ENCODE measurements at places on chromosomes 1 and 21.

- DNase-seq = no peak
Observed at GRCh38 chr1:172680244-172680643, 21.3 kb downstream of the FASLG start.

DNA sequence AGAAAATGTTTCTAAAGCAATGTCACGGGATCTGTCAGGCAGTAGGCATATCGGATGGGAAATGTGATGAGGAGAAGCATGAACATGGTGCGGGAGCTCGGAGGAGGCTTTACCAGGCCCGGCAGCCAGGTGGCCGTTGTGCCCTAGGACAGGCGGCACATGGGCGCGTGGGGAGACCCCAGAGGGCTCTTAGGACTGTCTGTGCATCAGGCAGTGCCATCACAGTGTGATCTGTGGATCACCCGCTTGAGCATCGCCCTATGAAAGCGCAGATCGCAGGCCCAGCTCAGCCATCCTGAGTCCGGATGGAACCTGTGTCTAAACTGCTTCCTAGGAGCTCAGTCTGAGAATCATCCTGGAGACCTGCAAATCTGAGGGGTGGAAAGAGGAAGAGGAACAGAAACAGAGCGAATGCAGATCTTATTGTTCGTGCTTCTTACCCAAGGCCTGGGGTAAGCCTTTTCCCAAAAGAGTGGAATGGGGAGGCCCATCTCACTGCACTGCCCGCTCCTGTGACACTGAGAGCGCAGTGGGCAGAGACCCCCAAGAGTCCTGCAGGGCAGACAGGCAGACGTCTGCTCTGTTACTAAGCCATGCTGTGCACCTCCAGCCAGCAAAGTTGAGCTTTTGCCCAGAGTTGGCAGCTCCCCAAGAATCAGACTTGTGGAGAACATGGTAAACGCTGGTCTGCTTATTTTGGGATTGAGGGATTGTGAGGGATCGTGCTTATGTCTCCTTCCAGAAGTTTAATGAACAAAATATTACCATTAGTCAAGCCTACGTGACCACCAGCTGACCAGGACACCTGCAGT, 251.0 kb downstream of the RHOU start:
- DNase-seq = no peak

- no peak for DNase-seq
Observed at GRCh38 chr1:44407430-44408211, 2.6 kb downstream of the RNF220 start.

GRCh38 chr1:179206812-179207211, 22.7 kb downstream of the ABL2 start:
- no peak for DNase-seq

- DNase-seq = no peak
Observed at GRCh38 chr1:159123587-159123986, 47.0 kb upstream of the AIM2 start.

DNA sequence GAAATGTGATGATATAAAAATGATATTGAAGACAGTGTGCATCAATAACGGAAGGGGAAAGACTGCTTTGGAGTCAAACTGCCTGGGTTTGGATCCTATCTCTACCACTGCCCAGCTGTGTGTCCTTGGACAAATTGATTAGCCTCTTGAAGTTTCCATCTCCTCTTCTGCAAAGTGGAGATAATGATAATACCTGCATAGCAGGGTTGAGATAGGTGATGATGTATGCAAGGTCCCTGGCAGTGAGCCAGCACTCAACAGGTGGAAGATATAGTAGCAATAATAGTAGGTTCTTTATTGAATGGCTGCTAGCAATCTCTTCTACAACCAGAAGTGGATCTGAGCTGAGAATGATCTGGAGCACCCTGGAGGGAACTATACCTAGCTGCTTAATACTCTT, 166.7 kb downstream of the MIS18A start:
- DNase-seq = no peak

DNA sequence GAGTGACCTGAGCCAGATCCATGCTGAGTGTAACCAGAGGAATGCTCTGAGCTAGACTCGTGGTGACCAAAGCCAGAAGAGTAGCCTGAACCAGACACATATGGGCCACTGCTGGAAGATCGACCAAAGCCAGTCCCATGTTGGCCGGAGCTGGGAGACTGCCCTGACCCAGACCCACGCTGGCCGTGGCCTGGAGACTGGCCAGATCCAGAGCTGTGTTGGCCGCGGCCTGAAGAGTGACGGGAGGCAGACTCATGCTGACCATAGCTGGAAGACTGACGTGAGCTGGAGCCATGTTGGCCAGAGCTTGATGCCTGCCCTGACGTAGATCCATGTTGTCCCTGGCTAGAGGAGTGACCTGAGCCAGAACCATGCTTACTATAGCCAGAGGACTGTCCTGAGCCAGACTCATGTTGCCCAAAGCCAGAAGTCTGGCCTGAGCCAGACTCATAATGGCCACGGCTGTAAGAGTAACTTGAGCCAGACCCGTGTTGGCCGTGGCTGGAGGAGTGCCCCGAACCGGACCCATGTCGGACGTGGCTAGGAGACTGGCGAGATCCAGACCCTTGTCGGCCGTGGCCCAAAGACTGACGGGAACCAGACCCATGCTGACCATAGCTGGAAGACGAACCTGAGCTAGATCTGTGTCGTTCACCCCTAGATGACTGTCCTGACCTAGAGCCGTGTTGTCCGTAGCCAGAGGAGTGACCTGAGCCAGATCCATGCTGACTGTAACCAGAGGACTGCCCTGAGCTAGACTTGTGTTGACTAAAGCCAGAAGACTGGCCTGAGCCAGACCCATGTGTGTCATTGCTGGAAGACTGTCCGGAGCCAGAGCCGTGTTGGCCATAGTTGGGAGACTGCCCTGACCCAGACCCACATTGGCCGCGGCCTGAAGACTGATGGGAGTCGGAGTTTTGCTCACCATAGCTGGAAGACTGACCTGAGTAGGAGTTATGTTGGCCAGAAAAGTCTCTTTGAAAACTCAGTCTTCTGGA, 3.5 kb downstream of the HRNR start:
- DNase-seq = no peak

GRCh38 chr1:221626041-221626440, 115.8 kb downstream of the DUSP10 start:
- DNase-seq = no peak

GRCh38 chr1:155323729-155324036, 3.0 kb downstream of the RUSC1 start:
- peak; percentile 92 for DNase-seq

DNA sequence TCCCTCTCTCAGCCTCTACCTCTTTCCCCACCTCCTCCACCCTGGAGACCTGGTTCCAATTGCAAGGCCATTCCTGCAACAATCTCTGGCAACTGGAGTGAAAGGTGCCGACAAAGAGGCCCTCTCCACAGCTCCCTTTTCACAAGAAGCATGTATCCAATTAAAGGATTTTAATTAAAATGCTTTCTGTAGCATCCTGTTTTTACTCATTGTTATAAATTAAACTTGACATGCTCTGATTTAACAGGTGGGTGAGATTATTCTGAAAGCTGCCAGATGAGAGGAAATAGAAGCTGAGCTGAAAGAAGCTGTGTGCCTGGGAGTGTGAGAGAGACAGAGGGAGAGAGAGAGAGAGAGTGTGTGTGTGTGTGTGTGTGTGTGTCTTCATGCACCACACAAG, 160.5 kb downstream of the TBX15 start:
- DNase-seq = no peak

- DNase-seq = no peak
Observed at GRCh38 chr1:3536420-3537195, 74.7 kb downstream of the MEGF6 start.

DNA sequence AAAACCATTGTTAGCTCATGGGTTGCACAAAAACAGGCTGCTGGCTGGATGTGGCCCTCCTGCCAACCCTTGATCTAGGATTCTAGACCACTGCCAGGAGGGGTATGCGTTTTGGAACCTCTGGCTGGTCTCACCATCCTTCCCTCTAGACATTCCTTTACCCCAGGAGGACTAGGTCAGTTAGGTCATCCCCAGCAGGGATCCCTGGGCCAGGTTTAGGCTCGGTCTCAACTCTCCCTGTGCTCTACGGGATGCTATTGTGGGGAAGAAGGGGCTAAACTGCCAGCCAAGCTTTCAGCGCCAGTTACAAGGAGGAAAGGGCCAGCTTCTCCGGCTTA, 22.7 kb downstream of the SLC2A1 start:
- no peak for DNase-seq

GRCh38 chr1:218656301-218657037, 311.3 kb downstream of the TGFB2 start:
- DNase-seq = no peak

DNA sequence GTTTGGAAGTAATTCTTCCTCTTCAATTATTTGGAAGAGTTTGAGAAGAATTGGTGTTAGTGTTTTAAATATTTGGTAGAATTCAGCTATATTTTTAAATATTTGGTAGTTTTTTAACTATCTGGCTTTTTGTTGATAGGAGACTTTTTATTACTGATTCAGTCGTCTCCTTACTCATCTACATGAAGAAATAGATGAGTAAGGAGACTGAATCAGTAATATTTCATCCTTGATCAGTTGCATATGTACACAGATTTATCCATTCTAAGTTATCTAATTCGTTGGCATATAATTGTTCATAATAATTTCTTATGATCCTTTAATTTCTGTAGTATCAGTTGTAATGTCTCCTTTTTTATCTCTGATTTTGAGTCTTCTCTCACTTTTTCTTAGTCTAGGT, 224.1 kb downstream of the GPR52 start:
- DNase-seq = no peak

DNA sequence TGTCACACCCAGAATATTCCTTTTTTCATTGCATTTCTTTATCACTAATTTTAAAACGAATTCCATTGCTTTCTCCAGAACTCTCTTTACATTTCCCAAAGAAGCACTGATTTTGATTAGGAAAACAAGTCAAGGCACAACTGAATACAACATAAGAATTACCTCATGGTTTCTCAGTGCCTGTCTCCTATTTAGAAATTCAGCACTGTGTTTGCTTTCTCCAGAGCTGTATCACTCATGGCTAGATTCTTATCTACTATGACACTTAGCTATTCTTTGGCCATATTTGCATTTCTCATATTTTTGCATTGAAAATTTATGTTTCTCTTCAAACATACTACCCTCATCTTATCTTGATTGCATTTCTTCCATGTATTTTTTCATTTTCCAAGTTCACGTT, 1402.0 kb downstream of the MRPL39 start:
- no peak for DNase-seq

- DNase-seq = no peak
Observed at GRCh38 chr1:221418346-221418745, 323.5 kb downstream of the DUSP10 start.

- DNase-seq = no peak
Observed at GRCh38 chr1:61093525-61094137, 11.3 kb downstream of the NFIA start.

DNA sequence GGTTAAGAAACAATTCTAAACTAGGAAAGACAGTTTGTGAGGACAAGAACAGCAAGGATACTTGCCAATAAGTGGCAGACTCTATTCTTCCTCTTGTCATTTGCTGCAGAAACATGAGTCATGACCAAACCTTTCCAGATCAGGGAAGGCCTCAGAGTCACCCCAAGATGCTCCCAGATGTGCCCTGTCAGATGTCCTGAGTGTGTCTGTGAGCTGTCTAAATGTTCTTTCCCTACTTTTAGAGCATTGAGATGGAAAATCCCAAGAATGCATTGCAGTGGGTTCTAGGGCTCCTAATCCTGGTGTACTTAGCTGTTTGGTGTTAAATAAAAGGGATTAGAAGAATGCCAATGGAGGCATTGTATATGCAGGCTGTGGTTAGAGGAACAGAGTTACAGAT, 57.5 kb upstream of the KIAA0040 start:
- DNase-seq = no peak

DNA sequence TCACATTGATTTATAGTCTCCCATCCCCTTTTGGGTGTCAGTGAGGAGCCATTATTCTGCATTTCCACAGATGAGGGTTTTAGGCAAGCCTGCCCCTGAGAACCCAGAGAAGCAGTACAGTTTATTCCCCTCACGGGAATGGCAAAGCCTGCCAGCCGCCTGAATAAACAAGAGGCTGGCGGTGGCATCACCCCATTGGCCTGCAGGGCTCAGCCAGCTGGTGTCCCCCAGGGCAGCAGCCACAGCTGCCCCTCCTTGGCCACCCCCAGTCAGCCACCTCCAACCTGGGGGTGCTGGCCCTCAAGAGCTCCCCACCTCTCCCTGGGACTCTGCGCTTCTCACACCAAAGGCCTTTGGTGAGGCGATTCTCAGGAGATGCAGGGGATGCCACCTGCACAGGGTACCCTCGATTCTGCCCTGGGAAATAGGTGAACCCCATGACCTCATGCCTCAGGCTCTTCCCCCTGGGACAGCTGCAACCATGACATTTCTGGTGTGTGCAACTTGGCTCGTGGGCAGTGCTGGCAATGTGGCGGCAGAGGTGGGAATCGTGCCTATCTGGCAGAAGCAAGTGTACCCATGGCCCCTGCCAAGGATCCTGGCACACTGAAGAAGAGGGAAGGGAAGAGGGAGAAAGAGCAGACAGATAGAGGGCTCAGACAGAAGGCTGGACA, 14.0 kb downstream of the OLFML2B start:
- no peak for DNase-seq

DNA sequence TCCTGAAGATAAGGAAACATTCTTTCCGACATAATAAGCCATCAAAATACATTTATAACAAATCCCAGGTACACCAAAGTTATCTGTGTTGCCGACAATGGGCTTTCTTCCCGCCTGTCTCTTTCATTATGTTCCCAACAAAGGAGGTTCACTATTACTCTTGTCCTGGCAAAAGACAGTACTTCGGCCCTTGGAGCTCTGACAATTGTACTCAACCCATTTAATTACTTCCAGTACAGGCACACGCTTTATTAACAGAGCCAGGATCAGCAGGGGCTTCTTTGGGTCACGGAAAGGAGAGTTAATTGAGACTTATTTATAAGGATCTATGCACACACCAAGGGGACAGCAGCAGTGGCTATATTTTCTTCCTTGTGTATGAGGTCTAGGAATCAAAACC, 46.6 kb upstream of the DUSP10 start:
- DNase-seq = no peak

DNA sequence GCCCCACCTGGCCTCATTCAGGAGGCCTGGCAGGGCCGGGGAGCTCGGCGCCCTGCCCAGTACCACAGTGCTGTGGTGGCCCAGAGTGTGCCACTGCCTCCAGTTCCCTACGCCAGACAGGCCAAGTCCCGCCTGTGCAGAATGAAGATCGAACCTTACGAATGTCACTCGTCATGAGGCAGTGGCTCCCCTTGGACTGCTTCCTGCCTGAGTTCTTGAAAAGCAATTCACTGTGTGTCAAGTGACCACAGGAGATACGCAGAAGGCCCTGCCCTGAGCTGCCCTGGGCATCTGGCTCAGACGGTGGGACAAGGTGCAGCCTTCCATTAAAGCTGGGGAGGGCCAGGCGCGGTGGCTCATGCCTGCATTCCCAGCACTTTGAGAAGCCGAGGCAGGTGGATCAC, 49.6 kb upstream of the LRP8 start:
- no peak for DNase-seq

GRCh38 chr1:78275456-78275855, 215.3 kb upstream of the PTGFR start:
- DNase-seq = no peak

DNA sequence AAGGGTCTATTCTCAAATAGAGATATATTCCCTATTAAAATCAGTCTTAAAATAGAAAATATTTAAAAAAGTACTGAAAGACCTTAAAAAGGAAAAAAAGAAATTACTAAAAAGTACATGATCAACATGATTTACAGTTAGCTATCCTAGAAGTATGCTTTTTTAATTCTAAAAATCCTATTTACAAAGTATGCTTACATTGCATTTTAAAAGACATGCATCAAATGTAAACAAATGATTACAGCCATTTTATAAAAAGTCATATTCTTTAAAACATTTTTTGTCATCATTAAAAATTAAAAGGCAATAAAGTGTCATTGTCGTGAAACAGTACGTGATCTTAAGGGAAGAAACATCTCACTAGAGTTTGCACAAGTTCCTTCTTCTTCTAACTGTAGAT, 7.9 kb upstream of the C1orf52 start:
- no peak for DNase-seq

- no peak for DNase-seq
Observed at GRCh38 chr1:173893611-173894010, 23.5 kb downstream of the SERPINC1 start.
